ENCODE measurements at places on chromosomes 16 and 17.

DNA sequence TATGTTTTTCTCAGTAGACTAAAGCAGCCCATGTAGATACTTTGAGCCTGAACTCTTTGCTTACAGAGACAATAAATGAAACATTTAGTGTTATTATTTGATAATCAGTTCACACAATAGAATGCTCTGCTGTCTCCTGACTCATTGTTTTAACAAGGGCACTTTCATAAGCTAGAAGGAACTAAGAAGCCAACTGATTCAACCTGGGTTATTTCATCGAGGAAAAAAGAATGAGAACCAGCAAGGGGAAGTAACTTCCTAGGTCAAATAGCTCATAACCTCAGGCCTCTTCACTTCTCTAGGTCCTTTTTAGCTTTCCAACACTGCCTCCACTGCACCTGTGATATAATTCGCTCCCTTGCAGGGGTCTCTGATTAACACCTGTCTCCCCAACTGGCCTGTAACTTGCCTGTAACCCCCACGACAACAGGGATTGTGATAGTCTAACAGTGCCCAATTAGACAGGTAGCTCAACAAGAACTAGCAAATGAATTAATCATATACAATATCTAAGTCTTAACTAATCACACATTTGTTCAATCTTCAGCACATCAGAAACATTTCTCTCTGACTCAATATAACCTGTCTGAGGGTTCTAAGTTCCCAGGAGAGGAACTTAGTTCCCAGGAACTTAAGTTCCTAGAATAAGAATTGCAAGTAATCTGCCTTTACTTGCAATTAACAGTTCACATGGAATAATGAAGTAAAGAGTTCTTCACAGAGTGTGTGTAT, 34.8 kb downstream of the RFFL start:
- no peak for DNase-seq

DNA sequence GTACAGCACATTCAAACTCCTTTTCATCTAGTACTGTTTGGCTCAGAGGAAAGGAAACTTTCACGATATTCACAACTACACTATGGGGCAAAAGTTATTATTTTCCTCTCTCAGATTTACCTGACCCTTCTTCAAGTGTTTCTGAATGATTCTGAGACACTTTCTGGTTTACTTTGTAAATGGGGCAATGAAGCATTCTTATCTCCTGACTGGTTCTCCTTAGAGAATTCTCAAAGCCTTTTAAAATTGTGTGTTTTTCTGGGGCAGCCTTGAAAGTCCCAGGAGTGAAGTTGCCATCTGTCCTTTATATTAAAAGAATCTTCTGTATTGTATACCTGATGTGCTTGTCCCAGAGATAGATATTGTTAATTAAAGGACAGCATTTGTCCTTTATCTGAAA, 264.9 kb downstream of the FTO start:
- DNase-seq, result no peak

DNA sequence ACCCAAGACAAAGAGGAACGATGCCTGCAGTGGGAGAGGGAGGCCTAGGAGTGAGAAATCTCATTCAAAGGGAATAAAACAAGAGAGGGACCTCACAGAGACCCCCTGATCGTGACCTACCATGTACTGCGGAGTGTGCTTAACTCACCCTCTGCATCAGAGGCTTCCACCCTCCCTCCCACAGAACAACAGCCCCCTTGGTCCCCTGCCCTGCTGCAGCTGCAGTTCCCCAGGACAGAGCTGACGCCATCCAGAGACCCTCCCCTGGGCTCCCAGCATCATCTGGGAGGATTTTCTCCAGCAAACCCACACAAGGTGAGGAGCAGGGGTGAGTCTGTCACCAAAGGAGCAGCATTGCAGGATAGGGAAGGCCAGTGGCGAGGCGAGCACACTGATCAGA, 39.8 kb downstream of the TLE7 start:
- peak; percentile 42 for DNase-seq

GRCh38 chr17:10155371-10156076, 42.9 kb downstream of the GAS7 start:
- no peak for DNase-seq

- peak; percentile 53 for DNase-seq
Observed at GRCh38 chr17:58320163-58320558, 8.4 kb downstream of the TSPOAP1 start.

DNA sequence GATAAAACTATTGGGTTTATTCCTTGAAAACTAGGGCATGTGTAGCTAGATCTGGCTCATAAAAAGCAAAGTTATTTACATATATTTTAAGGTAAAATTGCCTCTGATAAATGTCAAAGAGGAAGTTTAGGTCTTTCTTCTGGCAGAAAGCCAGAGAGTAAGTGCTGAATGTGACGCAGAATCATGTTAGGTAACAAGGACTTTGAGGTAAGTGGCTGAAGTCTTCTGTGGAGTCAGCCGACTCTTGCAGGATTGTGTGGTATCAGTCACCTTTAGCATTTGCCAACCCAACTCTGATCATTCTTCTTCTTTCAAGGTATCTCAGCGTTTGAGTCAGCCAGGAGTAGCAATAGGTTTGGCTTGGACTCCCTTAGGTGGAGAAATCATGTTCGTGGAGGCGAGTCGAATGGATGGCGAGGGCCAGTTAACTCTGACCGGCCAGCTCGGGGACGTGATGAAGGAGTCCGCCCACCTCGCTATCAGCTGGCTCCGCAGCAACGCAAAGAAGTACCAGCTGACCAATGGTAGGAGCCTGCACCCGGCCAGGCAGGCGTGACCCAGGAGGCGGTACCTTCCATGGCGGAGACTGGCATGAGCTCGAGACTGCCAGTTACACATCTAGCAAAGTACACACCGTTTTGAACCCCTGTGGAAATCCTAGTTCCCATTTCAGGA, 37.9 kb downstream of the SIAH1 start:
- DNase-seq, result no peak

DNA sequence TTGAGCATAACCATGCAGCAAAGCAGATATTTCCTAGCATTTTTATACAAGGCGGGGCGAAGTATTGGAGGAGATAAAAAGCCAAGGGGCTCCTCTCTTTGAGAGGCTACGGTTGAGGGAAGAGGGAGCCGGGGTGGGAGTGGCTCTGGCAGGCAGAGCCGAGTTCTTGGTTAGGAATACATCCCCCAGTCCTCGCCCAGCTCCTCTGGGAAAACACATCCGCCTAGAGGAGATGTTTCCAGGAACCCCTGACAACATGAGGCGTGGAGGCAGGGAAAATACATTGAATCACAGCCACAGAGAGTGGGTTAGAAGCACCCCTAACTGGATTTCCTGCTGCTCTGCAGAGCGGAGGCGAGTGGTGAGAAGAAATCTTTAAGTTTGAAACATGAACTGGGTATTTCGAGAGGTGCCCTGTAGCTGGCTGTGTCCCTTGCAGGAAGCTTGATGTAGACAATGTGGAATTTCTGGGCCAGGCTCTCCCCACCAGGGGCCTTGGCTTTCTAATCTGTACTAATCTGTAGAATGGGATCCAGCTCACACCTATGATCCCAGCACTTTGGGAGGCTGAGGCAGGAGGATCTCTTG, 27.3 kb downstream of the TTYH2 start:
- DNase-seq, result no peak

GRCh38 chr17:9902120-9902519, 3.0 kb downstream of the RCVRN start:
- DNase-seq, result no peak

GRCh38 chr17:19369846-19370492, 7.4 kb upstream of the B9D1 start:
- DNase-seq, result no peak

DNA sequence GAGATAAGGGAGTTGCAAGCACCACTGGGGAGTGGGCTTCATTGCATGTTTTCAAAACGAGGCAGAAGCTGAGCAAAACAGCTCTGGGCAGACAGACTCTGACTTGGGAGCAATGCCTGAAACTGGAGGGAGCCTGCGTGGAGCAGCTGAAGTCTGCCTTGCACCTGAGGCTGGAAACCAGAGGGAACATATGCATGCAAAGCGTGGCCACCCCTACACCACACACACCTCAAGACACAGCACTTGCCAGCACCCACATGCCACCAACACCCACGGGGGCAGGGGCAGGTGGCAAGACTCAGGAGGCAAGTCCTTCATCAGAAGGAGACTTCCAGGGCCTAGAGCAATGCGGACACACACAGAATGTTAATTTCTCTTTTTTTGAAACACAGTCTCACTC, 45.8 kb downstream of the COTL1 start:
- DNase-seq, result no peak

DNA sequence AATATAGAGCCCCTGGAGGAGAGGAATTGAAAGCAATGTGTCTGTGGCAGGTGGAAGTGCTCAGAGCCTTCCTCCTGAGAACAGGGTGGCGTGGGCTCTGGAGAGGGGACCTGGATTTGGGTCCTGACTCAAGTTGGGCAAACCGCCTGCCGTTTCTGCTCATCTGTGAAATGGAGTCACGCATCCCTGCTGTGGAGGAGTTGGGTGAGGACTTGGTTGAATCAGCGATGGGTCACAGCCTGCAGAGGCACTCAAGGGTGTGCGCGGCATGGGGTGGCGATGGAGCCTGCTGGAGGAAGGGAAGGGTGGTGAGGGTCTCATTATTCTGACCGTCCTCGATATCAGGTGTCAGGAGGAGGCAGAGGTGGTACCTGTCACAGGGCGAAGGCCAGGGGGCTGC, 3.1 kb downstream of the ADAD2 start:
- no peak for DNase-seq

DNA sequence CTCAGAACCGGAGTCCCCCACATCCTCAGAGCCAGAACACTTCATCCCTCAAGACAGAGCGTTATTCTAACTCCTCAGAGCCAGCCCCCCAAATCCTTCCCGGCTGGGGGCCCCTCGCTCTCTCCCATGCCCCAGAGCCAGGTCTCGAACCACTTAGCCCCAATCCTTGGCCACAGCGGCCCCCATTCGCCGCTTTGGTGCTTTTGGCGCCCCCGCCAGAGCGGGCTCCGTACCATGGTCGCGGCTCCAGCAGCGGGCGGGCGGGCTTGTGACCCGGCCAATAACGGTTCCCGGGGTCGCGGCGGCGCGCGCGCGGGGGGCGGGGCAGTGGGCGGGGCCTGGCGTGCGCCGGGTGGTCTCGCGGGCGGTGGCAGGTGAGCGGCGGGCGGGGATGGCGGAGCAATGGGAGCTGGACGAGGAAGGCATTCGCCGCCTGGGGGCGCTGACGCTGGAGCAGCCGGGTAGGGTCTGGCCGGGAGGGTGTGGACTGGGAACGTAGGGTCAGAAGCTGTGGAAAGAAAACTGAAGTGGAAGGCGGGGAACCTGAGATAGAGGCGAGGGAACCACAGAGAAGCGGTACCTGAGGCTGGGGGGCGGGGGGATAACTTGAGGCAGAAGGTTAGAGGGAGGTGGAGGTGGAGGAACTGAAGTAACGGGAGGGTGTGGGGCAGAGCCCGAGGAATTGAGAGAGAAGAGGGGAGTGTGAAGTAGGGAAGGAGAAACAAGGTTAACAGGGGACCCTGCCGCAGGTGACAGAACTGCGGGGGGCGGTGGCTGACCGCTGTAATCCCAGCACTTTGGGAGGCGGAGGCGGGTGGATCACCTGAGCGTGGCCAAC, at the start of the genes KCTD19 and LRRC36:
Gene KCTD19, minus strand, starts transcription at position 270 of the 838 bp plus-strand sequence. Its CDS starts 34 bp downstream, at position 236.
Gene LRRC36, plus strand, starts transcription at position 344 of the 838 bp plus-strand sequence. Its CDS starts 48 bp downstream, at position 392.
- peak; percentile 78 for DNase-seq

- DNase-seq, result no peak
Observed at GRCh38 chr17:42201458-42201772, 7.1 kb upstream of the GHDC start.

DNA sequence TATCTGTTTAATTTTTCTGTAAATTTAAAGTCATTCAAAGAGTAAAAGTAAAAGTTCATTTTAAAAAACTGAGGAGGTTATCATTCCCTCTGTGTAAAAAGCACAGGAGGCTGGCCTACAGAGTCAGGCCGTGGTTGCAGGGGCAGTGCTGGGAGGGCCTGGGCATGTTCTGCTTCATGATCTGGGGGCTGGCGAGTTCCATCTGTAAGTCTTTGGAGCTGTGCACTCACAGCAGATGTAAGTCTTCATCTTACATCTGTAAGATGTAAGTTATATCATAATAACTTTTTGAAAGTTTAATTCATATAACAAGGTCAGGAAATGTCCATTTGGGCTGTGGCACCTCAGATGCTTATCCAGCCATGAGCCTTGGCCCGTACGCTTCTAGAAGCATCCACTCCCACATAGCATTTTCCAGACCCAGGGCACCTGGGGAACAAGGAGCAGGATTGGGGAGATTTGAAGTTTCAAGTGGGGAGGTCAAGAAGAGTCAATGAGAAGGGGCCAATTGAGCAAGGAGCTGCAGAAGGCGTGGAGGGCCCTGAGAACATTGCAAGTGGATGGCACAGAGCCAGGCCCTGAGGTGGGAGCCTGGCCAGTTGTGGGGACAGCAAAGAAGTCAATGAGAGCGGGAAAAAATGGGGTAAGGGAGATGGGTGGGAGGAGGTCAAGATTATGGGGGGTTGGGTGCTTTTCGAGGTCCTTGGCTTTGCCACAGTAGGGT, 54.1 kb downstream of the TNFRSF13B start:
- no peak for DNase-seq

DNA sequence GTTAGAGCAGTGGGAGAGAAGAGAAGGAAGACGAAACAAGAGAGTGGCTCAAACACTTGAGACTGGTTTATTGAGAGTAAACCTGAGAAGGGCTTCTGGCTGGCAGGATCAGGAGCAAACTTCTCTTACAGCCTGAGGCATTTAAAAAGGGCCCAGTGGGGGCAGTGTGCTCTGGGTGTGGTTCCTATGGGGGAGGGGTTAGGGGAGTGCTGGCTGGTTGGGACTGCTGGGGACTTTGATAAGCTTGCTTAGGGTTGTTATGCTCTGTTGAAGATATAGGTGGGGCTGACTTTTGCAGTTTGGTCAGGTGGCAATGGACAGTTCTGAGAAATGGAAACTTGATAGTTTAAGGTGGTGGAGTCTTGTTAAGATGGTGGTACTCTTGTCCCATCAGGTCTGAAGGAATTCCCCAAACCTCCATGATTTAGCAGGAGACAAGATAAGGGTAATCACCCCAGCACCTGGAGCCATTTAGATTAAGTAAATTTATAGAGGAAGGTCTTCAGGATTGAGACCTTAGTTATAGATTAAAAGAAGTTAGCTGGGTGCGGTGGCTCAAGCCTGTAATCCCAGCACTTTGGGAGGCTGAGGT, 79.3 kb downstream of the EMP2 start:
- DNase-seq, result no peak

DNA sequence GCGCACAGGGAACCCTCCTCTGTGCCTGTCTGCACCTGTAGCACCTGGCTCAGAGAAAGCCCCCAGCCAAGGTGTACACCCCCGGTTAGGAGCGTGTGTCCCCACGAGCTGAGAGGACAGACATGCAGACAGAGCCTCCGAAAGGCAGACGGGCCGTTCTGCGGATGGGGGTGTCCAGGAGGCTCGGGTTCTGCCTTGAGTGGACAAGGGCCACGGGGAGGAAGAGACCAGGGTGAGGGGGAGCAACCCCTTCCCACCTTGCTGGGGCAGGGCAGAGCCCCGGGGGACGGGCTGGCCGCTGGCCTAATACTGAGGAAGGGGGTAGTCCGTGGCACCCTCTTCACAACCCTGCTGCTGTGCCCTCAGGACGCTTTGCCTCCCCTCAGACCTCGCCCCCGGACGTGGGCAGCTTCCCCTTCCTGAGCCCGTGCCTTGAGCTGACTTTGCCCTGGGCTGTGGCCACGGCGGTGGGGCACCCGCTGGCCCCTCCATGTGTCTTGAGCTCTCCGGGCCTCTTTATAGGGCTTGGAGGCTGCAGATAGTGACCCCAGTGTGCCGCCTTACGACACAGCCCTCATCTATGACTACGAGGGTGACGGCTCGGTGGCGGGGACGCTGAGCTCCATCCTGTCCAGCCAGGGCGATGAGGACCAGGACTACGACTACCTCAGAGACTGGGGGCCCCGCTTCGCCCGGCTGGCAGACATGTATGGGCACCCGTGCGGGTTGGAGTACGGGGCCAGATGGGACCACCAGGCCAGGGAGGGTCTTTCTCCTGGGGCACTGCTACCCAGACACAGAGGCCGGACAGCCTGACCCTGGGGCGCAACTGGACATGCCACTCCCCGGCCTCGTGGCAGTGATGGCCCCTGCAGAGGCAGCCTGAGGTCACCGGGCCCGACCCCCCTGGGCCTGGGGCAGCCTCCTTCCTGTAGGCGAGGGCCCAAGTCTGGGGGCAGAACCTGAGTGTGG, 5.7 kb downstream of the SLC22A31 start:
- DNase-seq, result no peak
